T-helper 9 cell (primary cell): ENCODE measurements at places on chromosomes 5 and 9.
A peak's percentile ranks its signal among the peaks of the same experiment; 100 is the strongest.

GRCh38 chr5:118533156-118533555, 455.2 kb downstream of the DTWD2 start:
- no peak for DNase-seq

DNA sequence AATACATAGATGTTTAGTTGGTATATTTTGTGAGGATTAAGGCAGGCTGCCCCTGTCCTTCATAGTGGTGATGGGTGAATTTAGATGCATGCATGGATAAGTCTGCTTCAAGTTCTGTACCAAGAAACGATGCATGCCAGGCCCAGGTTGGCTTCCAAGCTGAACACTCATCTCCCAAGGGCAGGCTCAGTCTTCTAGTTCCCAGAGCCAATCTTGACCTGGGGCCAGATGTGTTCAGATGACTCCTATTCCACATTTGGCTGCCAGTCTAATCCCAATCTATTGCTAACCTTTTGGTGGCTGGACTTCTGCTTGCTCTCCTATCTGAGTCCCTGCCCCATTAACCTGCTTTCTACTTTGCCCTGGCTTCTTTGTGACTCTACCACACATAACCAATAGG, 18.5 kb upstream of the SNAPC3 start:
- DNase-seq, result no peak

DNA sequence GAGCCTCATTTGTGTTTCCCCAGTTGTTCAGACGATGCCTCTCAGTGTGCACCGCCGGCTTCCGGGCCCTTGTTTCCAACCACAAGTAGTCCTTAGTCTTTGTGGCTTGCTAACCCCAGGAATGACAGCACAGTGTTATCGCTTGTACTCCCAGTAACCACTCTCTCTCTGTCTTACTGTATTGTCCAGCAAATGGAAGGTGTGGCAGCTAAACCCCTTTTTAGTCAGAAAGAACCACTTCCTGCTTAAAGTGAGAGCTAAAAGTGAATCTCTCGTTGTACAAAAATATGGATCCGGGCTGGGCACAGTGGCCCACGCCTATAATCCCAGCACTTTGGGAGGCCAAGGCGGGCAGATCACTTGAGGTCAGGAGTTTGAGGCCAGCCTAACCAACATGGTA, 61.3 kb downstream of the ENC1 start:
- peak; percentile 16 for DNase-seq

DNA sequence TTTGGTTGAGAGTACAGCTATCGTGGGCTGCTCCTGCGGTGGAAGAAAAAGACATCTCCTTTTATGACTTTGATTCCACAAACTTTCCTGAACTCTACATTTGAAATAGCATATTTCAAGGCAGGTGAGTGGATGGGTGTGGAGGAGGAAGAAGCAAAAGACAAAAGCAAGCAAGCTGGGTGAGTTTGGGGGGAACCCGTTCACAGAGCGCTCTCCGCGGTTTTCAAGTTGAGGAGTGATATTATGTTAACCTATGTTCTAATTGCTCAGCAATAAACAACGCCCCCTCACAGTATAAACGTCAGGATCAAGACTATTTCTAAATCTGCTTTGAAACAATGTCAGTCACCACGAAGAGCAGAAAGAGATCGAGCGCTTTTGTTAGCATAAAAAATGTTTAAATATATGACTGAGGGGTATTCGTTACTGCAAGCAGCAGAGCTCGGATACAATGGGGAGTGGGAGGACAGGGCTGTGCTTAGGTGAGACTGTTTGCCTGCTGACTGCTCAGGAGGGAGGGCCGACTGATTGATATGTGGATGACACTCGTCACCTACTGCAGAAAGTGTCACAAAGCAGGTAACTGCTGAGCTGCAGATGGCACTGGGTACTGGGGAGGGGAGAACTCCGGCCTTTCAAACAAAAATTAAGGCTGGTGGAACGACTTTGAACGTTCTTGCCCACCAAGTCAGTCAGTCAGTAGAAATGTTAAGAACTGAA, 236.5 kb downstream of the DRD1 start:
- DNase-seq, result no peak

- DNase-seq, result no peak
These were observed 370.7 kb upstream of the IRX2 start for GRCh38 chr5:3122216-3122615.

DNA sequence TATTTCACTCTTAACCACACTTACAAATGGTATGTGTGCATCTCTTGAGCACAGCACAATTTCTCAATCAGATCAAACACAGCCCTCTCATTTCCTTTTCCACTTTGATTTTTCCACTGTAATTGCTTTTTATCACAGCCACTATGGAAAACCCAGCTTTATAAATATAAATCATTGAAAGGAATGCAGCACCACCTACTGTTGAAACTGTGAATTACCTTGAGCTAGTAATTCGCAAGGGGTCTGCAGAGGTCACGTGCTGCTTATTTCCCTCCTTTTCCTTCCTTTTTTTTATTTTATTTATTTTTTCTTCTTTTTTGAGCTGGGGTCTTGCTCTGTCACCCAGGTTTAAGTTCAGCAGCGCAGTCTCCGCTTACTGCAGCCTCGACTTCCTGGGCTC, 76.9 kb downstream of the CDH6 start:
- no peak for DNase-seq

GRCh38 chr5:89005990-89006389, 123.0 kb upstream of the MEF2C start:
- no peak for DNase-seq

DNA sequence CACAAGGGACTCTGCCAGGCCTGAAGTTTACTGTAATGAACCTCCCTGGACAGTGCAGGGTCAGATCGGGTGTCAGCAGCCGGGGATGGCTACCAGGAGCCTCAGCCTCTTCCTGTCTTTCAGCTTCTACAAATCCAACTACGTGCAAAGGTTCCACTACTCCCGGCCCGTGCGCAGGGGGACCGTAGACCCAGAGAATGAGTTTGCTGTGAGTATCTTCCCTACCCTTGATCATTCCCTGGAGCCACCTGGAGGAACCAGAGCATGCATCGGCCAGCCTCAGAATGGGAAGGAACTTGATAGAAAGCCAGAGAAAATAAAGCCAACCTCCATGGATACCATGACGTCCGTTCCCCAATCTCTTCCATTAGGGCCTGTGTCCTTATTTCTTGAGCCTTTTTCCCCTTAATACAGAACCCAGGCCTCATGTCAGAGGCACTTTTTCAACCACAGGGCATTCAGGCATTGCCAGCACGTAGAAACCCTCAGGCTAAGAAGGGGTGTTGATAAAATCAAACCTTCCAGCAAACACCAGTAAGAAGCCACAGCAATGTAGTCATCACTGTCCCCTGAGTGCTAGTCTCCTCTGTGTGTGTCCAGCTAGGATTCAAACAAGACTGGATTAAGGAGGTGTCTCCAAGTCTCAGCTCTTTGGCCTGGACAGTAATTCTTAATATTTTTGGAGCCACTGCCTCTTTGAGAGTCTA, 49.0 kb upstream of the FOXI1 start:
- DNase-seq, result no peak
